Bronchial epithelial cell (primary cell): ENCODE measurements at places on chromosomes 6 and 20.

GRCh38 chr20:22374678-22375590 is 209.4 kb downstream of the FOXA2 start:
- peak; percentile 84 for DNase-seq

DNA sequence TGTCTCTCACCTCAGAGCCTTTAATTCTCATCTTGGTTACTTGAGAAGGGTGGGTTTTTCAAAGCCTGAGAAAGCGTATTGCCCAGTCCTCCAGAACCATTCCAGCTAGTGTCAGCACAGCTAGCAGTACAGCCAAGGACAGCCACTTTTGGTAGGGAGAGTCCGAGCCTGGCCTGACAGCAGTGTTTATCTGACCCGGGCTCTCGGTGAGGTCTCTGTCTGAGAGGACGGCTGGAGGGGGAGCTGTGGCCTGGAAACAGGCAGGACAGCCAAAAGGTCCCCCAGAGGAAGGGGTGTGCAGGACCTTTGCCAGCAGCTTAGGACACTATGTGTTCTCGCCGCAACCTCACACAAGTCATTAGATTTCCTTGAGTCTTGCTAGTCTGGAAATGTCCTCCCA is 38.8 kb downstream of the LYRM2 start:
- DNase-seq: no peak

DNA sequence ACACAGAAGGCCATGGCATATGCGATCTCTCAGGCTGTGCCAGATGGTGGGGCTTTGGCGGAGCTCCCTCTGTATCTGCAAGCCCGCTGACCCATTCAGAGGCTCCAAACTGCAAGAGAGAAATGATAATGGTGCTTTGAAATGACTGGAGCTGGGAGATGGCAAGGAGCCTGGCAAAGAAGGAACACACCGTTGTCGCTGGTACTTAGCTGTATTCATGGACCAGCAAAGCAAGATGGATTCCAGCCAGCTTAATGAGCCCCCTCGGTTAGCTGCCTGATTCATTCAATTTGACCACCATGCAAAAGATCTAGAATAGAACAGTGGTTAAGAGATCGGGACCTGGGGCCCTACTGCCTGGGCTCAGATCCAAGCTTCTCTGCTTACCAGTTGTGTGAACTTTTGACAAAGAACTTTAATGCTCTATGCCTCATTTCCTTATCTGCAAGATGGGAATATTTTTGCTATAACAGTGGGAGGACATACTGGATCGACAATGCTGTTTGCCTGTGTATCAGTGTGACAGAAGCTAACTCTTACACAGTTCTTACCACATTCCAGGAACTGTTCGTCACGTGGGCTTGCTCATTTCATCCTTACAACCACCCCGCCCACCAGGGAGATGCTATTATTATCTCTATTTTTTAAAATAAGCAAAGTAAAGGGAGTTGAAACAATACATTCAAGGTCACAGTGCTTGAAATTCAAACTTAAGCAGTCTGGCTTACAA is 317.8 kb upstream of the SULF2 start:
- DNase-seq: no peak

DNA sequence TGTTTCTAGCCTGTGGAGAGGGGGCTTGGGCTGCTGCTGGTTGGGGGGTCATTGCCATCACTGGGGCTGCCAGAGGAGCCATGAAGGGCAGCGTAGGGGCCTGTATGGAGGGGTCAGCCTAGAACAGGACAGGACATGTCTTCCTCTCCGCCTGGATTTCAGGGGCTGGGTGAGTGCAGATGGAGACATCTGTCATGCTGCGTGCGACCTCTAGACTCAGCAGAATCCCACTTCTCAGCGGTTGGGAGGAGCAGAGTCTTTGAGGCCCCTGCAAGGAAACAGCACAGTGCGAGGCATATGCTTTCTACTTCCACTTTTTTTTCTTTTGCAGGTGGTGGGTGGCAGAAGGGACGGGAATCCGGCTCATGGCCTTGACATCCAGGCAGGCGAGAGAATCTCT is 67.9 kb downstream of the EZR start:
- DNase-seq: no peak

DNA sequence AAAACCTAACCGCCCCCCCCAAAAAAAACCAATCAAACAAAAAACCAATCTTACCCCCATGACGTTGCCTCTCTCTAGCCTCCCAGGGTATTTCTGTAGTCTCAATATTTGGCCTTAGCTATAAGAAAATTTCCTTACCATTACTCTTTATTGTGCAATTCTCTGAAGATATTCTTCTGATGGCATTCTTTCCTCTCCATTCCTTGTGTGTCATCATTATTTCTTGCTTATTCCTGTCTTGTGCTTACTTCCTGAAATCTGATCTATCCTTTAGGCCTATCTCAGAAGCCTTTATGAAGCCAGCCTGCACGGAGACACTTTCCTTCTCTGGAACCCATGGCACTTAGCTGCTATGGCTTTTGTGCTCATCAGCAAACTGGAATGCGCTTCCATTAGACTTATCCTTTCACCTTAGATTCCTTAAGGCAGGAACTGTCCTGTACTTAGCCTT is 65.9 kb upstream of the DDR1 start:
- DNase-seq: peak; percentile 96

- DNase-seq: no peak
Observed at GRCh38 chr6:169503422-169504152, 198.2 kb downstream of the WDR27 start.

- DNase-seq: peak; percentile 41
Observed at GRCh38 chr6:155530219-155530834, 74.7 kb upstream of the NOX3 start.

- peak; percentile 62 for DNase-seq
Observed at GRCh38 chr20:44388466-44389023, 33.0 kb downstream of the HNF4A start.

DNA sequence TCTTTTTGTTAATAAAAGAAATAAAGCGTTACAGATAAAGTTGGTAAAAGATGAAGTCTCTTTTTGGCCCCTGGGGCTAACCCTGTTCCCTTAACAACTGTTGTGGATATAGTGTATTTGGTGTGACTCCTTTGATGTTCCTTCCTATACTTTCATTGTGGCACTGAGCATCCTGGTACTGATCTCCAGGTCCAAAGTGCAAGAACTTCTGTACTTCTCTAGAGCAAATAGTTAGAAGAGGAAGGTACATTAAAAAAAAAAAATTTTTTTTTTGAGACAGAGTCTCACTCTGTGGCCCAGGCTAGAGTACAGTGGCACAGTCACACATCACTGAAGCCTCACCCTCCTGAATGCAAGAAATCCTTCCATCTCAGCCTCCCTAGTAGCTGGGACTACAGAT is 6.2 kb downstream of the POFUT1 start:
- DNase-seq: no peak

- no peak for DNase-seq
Observed at GRCh38 chr20:4989570-4989969, 11.7 kb downstream of the SLC23A2 start.

DNA sequence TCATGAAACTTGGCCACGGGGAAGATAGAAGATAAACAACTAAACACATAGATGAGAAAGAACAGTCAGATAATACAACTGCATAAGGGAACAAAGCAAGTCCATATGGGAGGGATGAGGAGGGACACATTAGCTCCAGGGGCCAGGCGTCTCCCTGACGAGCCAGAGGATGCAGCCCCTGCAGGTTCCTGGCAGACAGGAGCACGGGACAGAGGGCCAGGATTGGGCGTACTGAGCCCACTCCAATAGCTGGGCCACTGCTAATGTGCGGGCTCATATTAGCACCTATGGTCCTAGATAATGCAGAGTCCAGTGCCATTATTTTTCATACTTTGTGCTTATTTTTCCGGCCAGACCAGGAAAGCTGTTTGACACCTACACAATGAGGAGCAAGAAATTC is 182.9 kb downstream of the ANKRD60 start:
- no peak for DNase-seq

DNA sequence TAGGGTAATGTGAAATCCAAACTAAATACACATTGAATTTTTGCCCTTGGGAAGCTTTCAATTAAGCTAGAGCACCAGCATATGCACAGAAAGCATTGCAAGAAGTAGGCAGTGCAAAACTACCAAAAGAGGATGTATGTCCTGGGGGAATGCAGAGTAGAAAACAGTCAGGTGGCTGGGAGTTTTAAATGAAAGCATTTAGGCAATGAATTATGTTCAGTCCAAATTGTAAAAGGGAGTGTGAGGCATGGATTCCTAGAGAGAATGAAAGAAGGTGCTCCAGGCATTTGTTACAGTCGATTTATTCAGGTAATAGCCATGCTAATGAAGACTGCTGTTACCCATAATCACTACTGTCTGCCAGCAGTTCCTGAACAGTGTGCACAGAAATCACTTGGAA is 604.1 kb upstream of the POU3F2 start:
- no peak for DNase-seq

- no peak for DNase-seq
Observed at GRCh38 chr20:22471156-22471836, 113.1 kb downstream of the FOXA2 start.

DNA sequence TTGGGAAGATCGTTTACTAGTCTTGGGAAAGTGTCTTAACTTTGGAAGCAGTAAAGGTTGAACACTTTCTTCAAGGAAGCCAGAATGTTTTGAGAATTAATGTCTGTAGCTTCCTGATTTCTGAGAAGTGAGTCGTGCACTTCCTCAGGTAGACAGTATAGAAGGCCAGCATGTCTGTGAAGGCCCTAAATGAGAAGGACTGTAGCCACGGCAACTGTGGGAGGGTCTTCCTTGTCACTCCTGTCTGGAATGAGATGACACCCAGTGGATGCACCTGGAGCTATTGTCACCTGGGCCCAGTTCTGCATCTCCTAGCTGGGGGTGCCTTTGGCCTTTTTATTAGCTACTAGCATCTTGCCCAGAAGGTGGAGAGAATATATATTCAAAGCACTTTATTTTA is 8.8 kb downstream of the STX16 start:
- peak; percentile 49 for DNase-seq

- DNase-seq: peak; percentile 15
Observed at GRCh38 chr6:135170238-135170637, 10.9 kb upstream of the MYB start.

- DNase-seq: no peak
Observed at GRCh38 chr6:166630462-166630861, 3.4 kb upstream of the RPS6KA2 start.

DNA sequence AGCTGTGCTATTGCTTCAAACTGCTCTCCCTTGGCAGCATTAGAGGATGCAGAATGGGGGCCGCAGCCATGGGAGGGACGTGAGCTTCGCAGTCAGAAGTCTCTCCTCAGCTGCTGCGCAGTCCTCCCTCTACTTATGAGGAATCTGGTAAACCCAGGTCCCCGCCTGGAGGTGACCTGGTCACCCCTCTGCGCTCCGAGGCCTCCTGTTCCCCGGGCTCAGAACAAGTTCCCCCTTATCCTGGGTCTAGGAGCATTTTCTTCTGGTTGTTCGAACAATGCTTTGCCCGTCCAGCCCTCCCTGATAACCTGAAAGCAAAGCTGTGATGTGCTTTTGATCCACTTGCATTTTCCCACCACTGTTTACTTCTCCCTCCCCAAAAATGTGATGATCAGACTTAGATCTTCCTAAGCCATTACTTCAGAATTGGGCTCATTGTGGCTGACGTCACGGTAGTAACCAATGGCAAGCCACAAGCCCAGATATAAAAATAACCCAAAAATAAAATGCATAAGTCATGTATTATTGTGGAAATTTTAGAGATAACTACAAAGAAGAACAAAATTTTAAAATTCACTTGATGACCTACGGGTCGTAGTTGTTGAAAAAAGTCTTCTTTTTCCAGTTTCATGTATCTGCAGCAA is 80.7 kb downstream of the SERAC1 start:
- no peak for DNase-seq

GRCh38 chr6:43075670-43076463 is at the start of gene PTK7:
PTK7 (plus strand) TSS chr6:43076314; CDS start chr6:43076489, 175 bp downstream.
- DNase-seq: no peak

DNA sequence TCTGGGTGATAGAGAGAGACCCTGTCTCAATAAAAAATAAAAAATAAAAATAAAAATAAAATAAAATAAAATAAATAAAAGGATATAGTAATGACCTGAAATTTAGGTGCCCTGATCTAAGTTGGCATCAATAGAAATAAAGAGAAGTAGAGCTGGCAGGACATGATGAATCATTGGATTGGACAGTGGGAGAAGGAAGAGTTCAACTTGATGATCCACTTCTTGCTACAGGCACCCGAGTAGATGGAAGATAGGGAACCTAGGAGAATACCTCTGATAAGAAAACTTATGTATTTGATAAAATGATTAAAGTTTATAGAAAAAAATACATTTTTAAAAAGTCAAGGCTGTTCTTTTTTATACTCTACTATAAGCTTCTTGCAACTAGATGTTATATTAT is 79.0 kb downstream of the ADTRP start:
- no peak for DNase-seq

DNA sequence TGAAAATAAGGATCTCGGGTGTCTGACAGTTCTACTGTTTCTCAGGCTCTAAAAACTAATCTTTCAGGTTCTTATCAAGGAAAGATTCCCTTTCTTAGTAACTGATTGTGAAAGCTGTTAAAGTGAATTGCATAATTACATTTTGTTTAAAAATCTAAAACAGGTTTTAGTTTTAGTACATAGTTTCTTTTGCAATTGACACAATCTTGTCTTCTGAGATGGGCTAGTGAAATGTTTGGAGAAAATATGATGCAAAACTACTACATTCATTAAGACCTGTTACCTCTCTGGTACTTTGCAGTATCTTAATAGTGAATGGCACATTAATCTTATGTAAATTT is 298.4 kb downstream of the UTRN start:
- no peak for DNase-seq

- DNase-seq: no peak
Observed at GRCh38 chr6:167127785-167128531, 5.1 kb downstream of the CCR6 start.

GRCh38 chr20:35269055-35269781 is 8.7 kb downstream of the MMP24OS start:
- peak; percentile 39 for DNase-seq

DNA sequence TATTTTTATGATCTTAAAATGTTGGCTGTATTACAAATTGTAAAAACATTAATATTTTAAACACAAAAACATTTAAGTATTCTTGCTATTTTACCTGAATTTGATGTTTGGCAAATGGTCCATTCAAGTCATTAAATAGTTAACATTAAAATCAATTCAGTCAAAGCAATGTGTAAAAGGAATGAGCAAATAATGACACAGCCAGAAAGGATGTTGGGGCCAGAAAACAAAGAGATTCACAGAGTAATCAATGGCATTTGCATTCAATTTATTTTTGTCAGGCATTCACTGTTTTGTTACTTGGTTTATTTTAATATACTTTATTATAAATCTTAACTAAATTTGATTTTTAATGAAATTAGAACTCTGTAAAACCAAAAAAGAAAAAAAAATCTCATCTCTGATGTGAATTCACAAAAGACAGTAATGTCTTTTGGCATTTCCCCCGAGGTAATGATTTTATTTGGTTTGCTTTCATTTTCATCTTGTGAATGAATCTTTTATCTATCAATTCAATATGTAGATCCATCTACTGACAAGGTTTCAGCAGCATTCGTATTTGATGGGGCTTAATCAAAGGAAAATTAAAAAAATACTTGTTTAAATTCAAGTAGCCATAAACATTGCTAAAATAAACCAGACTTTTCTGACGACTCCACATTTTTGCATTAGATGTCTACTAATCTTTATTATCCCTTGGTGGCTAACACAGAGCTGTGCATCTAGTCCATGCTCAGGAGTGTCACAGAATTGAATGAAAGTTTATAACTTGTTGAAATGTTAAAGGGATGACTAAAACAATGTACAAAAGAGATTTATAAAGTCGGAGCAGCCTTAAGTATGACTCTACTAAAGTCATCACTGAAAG is 866.7 kb upstream of the GJE1 start:
- peak; percentile 17 for DNase-seq

GRCh38 chr20:22801528-22801927 is 217.2 kb upstream of the FOXA2 start:
- no peak for DNase-seq
